ENCODE measurements at places on chromosomes 3 and 15.

DNA sequence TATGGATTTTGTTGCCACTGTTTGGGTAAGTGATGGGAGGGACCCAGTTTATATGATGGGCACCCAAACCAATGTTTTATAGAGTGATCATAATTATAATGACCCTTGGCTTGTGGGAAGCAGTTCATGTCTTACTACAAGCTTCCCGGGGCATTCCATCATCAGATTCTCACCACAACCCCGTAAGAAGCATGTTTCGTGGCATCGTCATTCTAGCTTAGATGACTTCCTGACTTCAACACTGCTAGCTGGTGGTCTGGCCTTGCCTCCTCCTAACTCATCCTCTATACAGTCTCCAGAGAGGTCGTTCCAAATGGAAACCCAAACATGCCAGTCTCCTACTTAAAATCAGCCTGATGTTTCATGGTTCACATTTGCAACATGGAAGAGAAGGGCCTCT, 226.9 kb downstream of the ADAMTS9 start:
- DNase-seq, result no peak

DNA sequence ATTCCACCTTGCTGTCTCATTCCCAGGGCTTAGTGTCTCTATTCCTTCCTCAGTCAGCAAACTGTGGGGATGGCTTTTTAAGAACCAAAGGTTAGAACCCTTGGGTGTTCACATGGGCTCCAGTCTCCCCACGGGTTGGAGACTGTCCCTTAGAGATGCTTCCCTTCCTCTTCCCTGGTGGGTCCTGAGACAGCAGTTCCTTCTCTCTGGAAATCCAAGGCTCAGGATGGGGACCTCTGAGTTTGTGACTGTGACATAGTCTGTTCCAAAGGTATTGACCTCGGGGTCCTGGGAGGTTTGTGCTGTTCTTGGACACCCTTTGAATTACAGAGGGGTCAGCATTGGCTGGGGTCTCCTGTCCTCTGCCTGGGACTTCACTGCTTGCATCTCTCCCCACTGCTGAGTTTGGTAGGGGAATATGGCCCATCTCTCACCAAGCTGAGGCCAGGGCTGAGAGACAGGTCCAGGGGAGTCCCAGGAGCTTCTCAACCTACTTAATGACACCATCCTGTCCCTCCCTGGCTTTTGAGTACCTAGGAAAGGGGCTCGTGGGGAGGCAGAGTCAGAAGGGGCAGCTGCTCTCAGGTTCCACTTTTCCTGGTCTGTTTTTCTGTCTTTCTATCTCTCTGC, 1.5 kb downstream of the GRM2 start:
- no peak for DNase-seq

- DNase-seq, result no peak
Observed at GRCh38 chr3:62882676-62883200, 7.5 kb upstream of the CADPS start.

DNA sequence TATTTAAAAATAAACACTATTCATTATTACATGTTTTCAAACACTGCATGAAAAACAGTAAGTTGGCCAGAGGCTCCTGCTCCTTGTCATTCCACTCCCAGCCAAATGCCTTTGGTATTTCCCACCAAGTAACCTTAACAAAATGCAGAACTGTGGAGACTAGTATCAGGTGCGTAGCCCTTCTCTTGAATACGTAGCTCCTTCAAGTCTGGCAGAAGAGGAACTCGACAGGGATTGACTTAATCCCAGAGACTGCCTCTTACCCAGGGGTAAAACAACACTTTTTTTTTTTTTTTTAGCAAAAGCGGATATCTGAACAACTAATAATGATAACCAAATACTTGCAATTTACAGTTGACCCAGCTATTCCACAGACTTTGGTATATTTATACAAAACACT, 738 bp downstream of the COMMD2 start:
- no peak for DNase-seq

Measured in NCI-H2029 treated with DMSO at 0.1 percent for 48 hours (cell line).